ENCODE measurements at places on chromosomes 2 and 18.

GRCh38 chr2:101306410-101306809 lies 2.1 kb downstream of the RNF149 start:
- peak overlapping the region; percentile 95 for H3K4me3 ChIP-seq
- peaks cover 5% of the 10 kb centered on the region for H3K36me3 ChIP-seq
- peaks cover 36% of the 10 kb centered on the region for H3K4me1 ChIP-seq
- DNase-seq, result no peak
- peak overlapping the region; percentile 95 for H3K27ac ChIP-seq

GRCh38 chr2:190255676-190256075 lies 64.0 kb downstream of the HIBCH start:
- H3K27ac ChIP-seq, result no peak overlapping the region
- H3K27me3 ChIP-seq, result no peaks in the 10 kb centered on the region
- no peak for DNase-seq
- H3K4me1 ChIP-seq, result no peaks in the 10 kb centered on the region
- H3K36me3 ChIP-seq, result peaks cover 33% of the 10 kb centered on the region

- H3K27me3 ChIP-seq, result no peaks in the 10 kb centered on the region
- H3K36me3 ChIP-seq, result no peaks in the 10 kb centered on the region
- no peak overlapping the region for H3K27ac ChIP-seq
- H3K4me1 ChIP-seq, result no peaks in the 10 kb centered on the region
These were observed 448.1 kb downstream of the TSN start for GRCh38 chr2:122203523-122203922.

- no peak overlapping the region for H3K27ac ChIP-seq
- peaks cover 4% of the 10 kb centered on the region for H3K36me3 ChIP-seq
- H3K4me3 ChIP-seq, result no peak overlapping the region
- DNase-seq, result no peak
- no peaks in the 10 kb centered on the region for H3K4me1 ChIP-seq
These were observed 88.8 kb downstream of the GFPT1 start for GRCh38 chr2:69298261-69298660.

- peaks cover 2% of the 10 kb centered on the region for H3K4me1 ChIP-seq
- H3K27ac ChIP-seq, result no peak overlapping the region
- no peak overlapping the region for H3K4me3 ChIP-seq
- no peak for DNase-seq
These were observed 120.7 kb upstream of the PXDN start for GRCh38 chr2:1864981-1865421.

- H3K27ac ChIP-seq, result peak overlapping the region; percentile 75
- peaks cover 26% of the 10 kb centered on the region for H3K4me1 ChIP-seq
These were observed 30.3 kb upstream of the IL37 start for GRCh38 chr2:112880696-112881095.

- no peak overlapping the region for H3K4me3 ChIP-seq
- no peaks in the 10 kb centered on the region for H3K36me3 ChIP-seq
- H3K4me1 ChIP-seq, result no peaks in the 10 kb centered on the region
- no peak overlapping the region for H3K27ac ChIP-seq
- H3K27me3 ChIP-seq, result no peaks in the 10 kb centered on the region
These were observed 1599.2 kb upstream of the TMEFF2 start for GRCh38 chr2:193793914-193794313.

DNA sequence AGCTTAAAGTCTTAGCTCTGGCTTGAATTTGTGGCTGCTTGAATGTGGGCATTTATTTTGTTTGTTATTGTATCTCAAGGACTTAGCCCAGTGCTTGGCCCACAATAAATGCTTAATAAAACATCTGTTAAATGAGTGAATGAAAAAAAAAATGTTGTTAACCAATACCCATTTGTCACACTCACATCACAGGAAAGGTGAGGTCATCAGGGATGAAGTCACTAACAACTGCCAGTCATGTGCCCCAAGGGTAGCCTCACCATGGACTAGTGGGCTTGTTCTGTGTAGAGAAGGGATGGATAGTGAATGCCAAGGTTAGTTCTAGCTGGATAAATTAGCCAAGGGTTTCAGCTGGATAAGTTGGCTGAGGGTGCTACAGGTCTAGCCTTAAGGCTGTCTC lies 3.0 kb downstream of the NRBP1 start:
- no peak for DNase-seq
- no peaks in the 10 kb centered on the region for H3K27me3 ChIP-seq
- H3K36me3 ChIP-seq, result peaks cover 29% of the 10 kb centered on the region
- H3K4me1 ChIP-seq, result peaks cover 27% of the 10 kb centered on the region

GRCh38 chr2:46308629-46309028 lies 11.4 kb downstream of the EPAS1 start:
- H3K4me3 ChIP-seq, result no peak overlapping the region
- peaks cover 2% of the 10 kb centered on the region for H3K36me3 ChIP-seq
- DNase-seq, result no peak
- H3K27ac ChIP-seq, result no peak overlapping the region

DNA sequence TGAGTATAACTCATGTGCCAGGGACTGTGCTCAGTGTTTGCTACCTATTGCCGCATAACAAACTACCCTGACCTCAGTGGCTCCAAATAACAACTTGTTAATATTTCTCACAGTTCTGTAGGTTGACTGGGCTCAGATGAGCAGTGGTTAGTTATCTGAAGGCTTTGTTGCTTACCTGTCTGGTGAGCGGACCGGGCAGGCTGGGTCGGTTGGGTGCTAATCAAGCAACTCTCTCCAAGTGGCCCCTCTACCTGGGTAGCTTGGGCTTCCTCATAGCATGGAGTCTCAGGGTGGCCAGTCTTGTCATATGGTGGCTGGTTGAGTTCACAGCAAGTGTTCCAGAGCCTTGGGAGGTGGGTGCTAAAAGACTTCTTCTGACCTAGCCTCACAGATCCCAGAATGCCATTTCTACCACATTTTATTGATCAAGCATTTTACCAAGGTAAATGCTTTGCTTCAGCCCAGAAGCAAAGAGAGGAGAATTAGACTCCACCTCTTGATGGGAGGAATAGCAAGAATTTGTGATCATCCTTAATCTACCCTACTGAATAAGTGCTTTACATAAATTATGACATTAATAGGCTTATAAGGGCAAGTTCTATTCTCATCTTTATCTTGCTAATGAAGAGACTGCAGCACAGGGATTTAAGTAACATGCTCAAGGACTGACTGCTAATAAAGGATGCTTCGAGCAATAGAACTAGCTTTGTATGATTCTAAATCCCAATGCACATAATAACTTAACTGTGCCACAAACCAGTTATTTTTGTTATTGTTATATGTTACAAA lies 16.9 kb downstream of the RAB31 start:
- H3K36me3 ChIP-seq, result peaks cover 30% of the 10 kb centered on the region
- DNase-seq, result no peak
- H3K27me3 ChIP-seq, result no peaks in the 10 kb centered on the region
- H3K4me1 ChIP-seq, result peaks cover 26% of the 10 kb centered on the region
- H3K4me3 ChIP-seq, result no peak overlapping the region
- H3K27ac ChIP-seq, result no peak overlapping the region

DNA sequence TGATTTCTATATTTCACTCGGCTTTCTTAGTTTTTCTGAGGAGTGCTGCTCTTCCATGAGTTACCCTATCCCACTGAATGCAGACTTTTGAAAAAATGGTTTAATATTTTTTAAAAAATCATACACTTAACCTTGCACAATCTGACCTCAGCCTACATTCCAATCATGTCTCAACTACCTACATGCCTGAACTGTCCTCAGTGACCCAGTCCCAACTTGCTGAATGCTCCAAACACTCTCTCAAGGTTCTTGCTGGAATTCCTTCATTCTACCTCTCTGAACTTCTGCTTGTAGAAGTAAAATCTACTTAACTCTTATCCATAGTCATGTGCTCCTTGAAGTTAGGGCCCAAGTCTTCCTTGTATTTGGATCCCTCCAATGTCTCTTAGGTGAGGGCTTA lies 181.6 kb downstream of the XIRP2 start:
- no peaks in the 10 kb centered on the region for H3K4me1 ChIP-seq
- H3K27ac ChIP-seq, result no peak overlapping the region
- H3K36me3 ChIP-seq, result no peaks in the 10 kb centered on the region
- H3K4me3 ChIP-seq, result no peak overlapping the region

- H3K4me3 ChIP-seq, result peak overlapping the region; percentile 84
- no peaks in the 10 kb centered on the region for H3K36me3 ChIP-seq
- peaks cover 18% of the 10 kb centered on the region for H3K4me1 ChIP-seq
- H3K27ac ChIP-seq, result peak overlapping the region; percentile 71
- peak; percentile 36 for DNase-seq
- H3K27me3 ChIP-seq, result no peaks in the 10 kb centered on the region
These were observed 1.4 kb downstream of the PHLPP1 start for GRCh38 chr18:62716619-62717168.

- no peaks in the 10 kb centered on the region for H3K4me1 ChIP-seq
- no peaks in the 10 kb centered on the region for H3K27me3 ChIP-seq
- H3K27ac ChIP-seq, result no peak overlapping the region
- H3K4me3 ChIP-seq, result no peak overlapping the region
- peaks cover 2% of the 10 kb centered on the region for H3K36me3 ChIP-seq
These were observed 20.8 kb downstream of the BAZ2B start for GRCh38 chr2:159595410-159596046.

GRCh38 chr18:63431180-63431579 lies 8.9 kb upstream of the VPS4B start:
- no peaks in the 10 kb centered on the region for H3K4me1 ChIP-seq
- DNase-seq, result no peak
- H3K4me3 ChIP-seq, result no peak overlapping the region
- H3K36me3 ChIP-seq, result no peaks in the 10 kb centered on the region
- H3K27me3 ChIP-seq, result peaks cover 13% of the 10 kb centered on the region
- no peak overlapping the region for H3K27ac ChIP-seq

GRCh38 chr2:155980941-155981560 lies 351.5 kb downstream of the NR4A2 start:
- H3K27ac ChIP-seq, result no peak overlapping the region
- DNase-seq, result no peak
- H3K27me3 ChIP-seq, result no peaks in the 10 kb centered on the region
- H3K4me3 ChIP-seq, result no peak overlapping the region
- peaks cover 3% of the 10 kb centered on the region for H3K4me1 ChIP-seq

- H3K4me1 ChIP-seq, result no peaks in the 10 kb centered on the region
- no peaks in the 10 kb centered on the region for H3K27me3 ChIP-seq
- no peak overlapping the region for H3K27ac ChIP-seq
- peaks cover 2% of the 10 kb centered on the region for H3K36me3 ChIP-seq
These were observed 46.4 kb downstream of the TCF4 start for GRCh38 chr18:55541571-55541970.

- no peak for DNase-seq
- H3K36me3 ChIP-seq, result no peaks in the 10 kb centered on the region
- H3K4me1 ChIP-seq, result no peaks in the 10 kb centered on the region
- peaks cover 13% of the 10 kb centered on the region for H3K27me3 ChIP-seq
These were observed 30.9 kb upstream of the SERPINB12 start for GRCh38 chr18:63511285-63511684.

DNA sequence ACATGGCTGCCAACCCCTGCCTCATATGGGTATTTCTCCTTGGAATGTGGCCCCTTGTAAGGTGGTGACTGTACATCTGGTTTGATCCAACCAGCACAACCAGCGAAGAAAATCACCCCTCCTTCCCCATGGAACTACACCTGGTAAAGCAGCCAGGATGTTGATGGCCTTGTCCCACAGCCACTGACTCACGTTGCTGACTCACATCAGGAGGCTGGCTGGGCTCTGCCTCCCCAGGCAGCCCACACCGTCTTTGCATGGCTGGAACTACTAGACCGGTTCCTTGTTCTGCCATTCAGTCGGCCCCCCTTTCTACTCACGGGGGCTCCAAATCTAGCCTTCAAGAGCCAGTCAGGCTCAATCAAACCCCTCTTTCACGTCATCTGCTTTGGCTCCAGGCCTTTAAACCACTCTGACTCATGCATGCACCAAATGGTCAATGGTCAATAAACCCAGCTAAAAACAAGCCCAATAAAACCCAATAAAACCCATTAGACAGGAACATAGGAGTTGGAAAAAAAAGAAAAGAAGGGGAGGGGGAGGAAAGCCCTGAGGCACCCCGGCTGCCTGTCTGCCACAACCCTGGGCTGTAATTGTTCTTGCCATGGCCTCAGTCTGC lies 114.8 kb downstream of the PLB1 start:
- no peak overlapping the region for H3K27ac ChIP-seq
- peaks cover 3% of the 10 kb centered on the region for H3K27me3 ChIP-seq
- no peak for DNase-seq
- no peaks in the 10 kb centered on the region for H3K4me1 ChIP-seq
- H3K4me3 ChIP-seq, result no peak overlapping the region

DNA sequence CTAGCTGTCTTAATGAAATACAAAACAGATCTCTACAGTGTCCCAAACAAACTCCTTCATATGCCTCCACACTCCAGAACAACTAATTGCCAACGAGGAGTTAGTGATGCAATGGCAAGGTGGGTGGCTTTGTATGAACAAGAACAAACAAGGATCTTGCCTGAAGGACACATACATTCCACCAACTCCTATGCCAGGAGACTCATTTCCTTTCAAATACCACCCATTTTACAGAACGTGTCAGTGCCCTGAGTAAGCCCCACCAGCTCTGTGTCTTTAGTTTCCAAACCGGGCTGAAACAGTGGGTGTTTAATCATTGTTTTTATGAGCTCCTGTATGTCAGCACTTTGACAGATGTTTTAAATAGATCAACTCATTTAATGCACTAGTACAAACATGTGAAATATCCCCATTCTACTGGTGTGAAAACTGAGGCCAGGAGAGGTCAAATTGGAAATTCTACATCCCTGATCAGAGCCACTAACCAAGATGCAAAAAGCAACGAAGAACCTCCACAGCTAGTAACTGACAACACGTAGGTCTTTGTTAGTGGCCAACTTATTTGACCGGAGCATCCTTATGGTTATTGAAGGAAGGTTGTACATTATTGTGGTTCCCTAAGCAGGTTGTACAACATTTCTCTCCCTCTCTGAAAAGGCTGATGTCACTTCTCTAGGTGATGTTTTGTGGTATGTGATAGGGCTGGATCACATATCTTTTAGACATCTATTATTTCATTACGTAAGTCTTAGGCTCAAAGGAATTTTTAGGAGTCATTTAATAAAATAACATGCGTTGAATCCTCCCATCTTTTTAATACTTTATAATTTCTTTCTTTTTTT lies 534.9 kb upstream of the TNP1 start:
- peaks cover 5% of the 10 kb centered on the region for H3K36me3 ChIP-seq
- DNase-seq, result no peak
- H3K27ac ChIP-seq, result no peak overlapping the region
- peaks cover 5% of the 10 kb centered on the region for H3K4me1 ChIP-seq
- no peak overlapping the region for H3K4me3 ChIP-seq
- H3K27me3 ChIP-seq, result no peaks in the 10 kb centered on the region

GRCh38 chr2:34241905-34242762 lies 643.0 kb upstream of the FAM98A start:
- no peaks in the 10 kb centered on the region for H3K36me3 ChIP-seq
- no peaks in the 10 kb centered on the region for H3K27me3 ChIP-seq
- no peak overlapping the region for H3K4me3 ChIP-seq
- no peak overlapping the region for H3K27ac ChIP-seq
- H3K4me1 ChIP-seq, result no peaks in the 10 kb centered on the region

GRCh38 chr2:162490052-162490717 lies 146.3 kb downstream of the GCA start:
- no peaks in the 10 kb centered on the region for H3K27me3 ChIP-seq
- no peak for DNase-seq
- H3K27ac ChIP-seq, result no peak overlapping the region
- no peaks in the 10 kb centered on the region for H3K4me1 ChIP-seq
- no peaks in the 10 kb centered on the region for H3K36me3 ChIP-seq

DNA sequence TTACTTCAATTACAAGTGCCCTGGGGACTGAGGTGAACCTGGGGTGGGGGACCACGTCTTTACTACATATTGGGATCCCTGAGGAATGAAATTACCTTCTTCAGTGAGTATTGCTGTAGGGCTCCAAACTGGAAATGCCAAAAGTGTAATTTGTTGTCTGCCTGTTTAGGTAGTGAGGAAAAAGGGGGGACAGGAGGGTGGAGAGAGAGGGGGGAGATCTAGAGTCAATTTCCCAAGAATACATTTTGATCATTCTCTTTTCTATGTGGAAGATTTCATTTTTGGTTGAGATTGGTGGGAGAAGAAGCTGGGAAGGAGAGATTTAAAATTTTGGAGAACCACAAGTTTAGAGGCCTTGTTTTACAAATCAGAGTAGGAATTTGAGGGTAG lies 101.1 kb downstream of the SPTBN1 start:
- H3K4me3 ChIP-seq, result peak overlapping the region; percentile 97
- peaks cover 40% of the 10 kb centered on the region for H3K4me1 ChIP-seq
- no peaks in the 10 kb centered on the region for H3K36me3 ChIP-seq
